NT2/D1 (cell line): ENCODE measurements at places on chromosomes 6 and 20.

DNA sequence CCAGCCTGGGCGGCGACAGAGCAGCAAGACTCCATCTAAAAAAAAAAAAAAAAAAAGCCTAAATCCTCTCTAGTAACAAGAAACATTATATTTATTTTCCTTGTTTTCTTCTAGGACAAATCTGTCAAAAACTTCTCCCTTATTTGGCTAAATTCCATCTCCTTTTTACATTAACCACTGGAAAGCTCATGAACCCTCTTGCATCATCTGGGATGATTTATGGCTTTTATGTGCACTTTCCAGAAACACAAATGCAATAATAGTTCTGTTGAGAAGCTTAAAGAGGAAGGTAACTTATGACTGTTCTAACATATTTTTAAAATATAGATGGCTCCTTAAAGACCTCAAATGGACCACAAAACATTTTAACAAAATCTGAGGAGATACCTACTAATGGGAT is 526.1 kb upstream of the SPTLC3 start:
- no peak for DNase-seq

GRCh38 chr6:51490101-51490500 is 597.3 kb downstream of the PKHD1 start:
- no peak for DNase-seq

DNA sequence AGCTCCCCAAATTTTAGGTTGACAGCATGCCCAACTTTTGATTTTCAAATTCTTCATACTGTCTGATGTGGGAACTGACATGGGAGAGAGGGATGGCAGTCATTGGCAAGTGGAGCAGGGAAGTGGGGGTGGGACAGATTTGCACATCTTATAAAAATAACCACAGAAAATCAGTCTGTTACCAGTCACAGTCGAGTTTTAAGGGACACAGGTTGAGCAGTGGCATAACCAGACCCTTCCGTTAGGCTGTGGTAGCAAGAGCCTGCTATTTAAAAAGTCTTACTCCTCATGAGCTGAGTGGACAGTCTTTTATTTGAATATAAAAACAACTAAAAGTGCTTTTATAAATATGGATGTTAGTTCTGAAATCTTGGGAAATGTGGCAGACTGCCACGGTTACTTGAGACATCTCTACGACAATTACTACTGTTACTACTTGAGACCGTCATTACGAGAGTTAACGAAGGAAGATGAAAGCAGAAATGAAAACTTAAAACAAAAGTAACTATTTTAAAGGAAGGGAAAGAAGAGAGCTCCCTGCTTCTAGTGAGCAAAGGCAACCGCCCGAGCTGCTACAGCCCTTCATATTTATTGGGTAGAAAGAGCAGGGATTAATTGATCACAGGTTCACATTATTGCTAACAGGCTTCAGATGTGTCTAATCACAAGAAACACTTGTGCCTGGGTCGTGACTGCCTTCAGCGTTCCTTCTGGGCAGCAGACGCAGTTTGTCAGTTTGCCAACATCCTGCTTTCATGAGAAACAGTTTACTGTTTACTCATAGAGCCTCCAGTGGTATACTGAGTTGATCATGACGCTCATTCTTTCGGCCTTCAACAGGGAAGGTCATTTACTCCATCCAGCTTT is 71.3 kb downstream of the EFHC1 start:
- DNase-seq = no peak

DNA sequence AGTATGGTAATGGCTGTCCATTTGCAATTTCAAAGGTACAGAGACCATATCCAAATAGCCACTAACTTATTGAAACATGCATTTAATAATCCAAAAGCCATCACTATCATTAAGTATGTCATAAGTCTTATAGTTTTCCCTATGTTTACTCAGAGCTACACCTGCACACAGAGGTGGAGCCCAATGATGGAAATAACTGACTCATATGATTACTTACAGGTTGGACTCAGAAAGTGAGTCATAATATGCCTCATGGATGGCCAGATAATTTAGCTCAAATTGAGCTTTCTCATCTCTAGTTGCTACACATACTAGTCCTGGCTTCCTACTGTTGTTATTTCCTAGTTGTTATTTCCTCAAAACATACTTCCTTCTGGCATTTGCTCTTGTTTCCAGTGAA is 104.4 kb upstream of the KHDRBS2 start:
- DNase-seq = no peak

DNA sequence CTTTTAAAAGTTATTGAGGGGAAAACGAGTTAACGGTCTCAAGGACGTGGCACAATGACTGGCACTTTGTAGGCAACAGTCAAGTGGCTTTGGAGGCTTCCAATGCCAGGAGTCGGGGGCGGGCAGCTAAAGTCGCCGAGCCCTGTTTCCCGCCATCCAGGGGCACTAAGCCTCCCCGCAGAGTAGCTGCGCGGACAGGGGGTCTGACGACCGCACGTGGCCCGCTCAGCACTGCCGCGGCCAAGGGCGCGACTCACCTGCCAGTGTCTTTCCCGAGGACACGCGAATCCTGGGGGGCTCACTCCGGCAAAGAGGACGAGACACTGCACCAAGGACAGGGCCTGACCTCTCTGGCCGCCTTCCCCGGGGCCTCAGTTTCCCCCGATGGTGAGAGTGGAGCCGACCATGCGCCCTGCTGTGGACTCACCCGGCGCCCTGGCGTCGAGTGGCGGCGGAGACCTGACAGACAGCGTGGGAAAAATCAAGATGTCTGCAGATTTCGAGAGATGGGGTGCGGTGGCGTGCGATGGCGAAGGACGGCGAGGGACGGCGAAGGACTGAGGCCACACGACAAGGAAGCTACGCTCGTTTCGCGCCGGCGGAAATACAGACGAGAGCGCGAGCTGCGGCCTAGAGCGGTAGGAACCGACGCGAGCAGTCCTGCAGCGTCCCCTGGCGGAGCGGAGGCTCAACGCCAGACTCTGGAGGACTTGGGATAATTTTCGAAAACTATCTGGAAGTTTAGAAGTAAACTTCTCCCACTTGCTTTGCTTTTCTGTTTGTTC is at the start of gene SNHG17:
SNHG17 (minus strand) TSS at position 559 of the 785 bp plus-strand sequence.
- DNase-seq = peak; percentile 94

- DNase-seq = no peak
Observed at GRCh38 chr6:149458806-149459205, 26.0 kb downstream of the ZC3H12D start.

DNA sequence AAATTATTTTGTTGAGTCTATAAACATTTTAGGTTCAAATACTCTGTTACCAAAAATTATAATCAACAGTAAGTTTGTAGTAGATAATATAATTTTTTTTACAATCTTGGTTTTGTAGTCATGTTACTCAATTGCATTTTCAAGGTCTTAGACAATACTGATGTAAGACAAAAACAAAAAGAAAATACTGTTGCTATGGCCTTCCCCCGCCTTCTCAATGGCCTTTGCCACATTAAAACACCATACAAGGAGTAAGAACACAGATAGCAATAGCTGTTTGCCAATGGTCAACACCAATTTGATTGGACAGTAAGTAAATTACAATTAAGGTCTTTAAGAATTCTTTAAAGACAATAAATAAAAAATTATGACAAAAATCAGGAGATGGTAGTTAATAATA is 450.2 kb downstream of the CDC5L start:
- no peak for DNase-seq

DNA sequence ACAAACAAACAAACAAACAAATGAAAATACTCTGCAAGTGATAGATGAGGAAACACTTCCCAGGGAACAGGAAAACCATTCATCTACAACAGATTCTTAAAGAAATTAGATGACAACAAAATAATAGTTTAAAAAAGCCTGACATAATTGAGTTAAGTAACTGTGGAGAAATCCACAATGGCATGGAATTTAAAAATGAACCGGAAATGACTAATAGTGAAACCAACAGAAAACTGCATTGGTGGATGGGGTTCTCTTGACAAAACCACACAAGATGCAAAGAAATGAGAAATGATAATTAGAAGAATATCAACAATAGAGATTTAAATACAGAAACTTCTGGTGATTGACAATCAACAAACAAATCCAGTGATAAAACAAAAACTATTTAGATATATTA is 785.6 kb downstream of the QKI start:
- DNase-seq = no peak

- no peak for DNase-seq
Observed at GRCh38 chr6:142443532-142443931, 141.7 kb downstream of the ADGRG6 start.

DNA sequence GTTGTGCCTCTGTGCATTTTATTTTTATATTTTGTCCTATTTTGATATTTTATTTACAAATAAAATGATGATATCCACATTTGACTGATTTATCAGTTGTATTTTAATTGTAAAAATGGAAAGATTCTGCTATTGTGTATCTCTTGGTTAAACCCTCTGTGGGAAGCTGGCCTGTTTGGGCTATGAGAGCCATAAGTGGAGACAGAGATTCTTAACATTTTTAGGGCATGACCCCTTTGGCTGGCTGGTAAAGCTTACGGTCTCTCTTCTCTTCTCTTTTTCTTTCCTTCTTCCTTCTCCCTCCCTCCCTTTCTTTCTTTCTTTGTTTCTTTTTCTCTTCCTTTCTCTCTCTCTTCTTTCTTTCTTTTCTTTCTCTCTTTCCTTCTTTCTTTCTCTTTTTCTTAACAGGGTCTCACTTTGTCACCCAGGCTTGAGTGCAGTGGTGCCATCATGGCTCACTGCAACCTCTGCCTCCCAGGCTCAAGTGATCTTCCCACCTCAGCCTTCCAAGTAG is 172.3 kb upstream of the CDYL start:
- DNase-seq = no peak

- DNase-seq = no peak
Observed at GRCh38 chr6:6712449-6713403, 124.2 kb downstream of the LY86 start.

DNA sequence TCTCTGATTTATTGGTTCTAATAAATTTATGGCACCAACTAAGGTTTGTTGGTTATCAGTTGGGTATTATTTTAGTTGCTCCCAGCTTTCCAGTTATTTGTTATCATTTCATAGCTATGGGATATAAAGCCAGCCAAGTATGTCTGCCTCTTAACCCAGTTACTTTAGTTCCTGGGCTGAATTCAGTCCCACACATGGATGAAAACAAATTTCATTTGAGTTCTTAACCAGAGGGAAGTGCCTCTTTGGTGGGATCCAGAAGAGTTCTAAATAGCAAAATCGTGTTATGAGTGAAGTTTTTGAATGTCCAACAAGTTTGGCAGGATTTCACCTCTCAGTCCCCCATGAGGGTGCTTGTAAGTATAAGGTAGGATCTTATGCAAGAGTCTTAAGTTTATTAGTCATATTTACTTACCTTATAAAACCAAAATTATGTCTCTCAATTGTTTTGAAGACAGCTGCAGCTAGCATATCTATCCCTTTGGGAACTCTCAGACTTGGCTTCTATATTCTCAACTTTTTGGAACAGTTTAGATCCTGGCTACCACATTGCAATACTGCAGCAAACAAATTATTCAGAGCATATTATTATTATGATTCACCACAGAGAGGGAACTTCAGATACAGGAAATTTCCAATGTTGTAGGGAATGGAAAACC is 683.6 kb downstream of the BCKDHB start:
- no peak for DNase-seq

DNA sequence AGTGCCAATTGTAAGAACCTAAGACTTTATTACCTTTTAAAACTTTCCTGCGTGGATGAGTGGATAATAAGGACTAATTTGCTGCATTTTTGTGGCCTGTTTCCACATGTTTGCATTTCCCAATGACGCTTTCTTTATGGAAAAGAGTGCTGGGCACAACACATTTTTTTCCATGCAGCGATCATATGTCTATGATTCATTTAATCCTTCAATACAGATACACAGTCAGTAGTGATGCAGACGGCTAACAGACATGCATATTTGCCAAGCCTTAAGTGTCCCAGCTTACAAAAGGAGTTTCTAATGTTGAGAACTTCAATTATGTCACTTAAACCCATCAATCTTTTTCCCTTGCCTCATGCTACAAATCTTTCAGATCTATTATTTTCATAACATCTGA is 239.8 kb upstream of the PREP start:
- DNase-seq = no peak

GRCh38 chr6:24205020-24205492 is 79.0 kb downstream of the NRSN1 start:
- DNase-seq = no peak

- no peak for DNase-seq
Observed at GRCh38 chr20:57321142-57321541, 8.5 kb upstream of the SPO11 start.

DNA sequence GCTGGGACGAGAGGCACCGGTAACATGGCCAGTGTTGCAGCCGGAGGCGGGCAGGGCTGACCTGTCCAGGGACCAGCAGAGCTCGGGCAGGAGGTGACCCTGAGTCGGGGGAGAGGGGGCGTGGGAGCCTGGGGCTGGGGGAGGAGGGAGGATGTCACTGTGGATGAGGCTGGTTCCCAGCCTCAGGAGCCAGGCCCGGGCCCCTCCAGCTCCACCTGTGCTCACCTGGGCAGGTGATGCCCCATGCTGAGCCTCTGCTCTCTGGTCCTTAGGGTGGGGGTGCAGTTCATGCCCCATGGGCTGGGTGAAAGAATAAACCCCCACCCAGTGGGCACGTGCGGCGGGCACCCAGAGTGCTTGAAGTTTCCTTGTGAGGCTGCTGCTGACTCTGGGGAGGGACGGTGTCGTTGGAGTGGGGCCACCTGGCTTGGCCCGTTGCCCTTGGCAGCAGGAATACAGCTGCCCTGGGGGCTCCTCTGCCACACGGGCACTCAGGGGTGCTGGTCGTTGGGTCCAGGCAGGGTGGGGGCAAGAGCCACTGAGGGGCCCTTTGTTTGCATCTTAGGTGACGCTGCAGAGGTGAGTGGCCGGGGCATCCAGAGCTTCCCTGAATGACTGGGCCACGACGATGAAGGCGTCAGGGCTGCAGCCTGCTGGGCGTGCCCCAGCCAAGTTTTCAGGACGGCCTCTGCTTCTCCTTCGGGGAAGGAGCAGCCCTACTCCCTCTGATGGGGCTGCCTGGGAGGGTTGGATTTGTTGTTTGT is 24.7 kb upstream of the BHLHE23 start:
- DNase-seq = no peak

DNA sequence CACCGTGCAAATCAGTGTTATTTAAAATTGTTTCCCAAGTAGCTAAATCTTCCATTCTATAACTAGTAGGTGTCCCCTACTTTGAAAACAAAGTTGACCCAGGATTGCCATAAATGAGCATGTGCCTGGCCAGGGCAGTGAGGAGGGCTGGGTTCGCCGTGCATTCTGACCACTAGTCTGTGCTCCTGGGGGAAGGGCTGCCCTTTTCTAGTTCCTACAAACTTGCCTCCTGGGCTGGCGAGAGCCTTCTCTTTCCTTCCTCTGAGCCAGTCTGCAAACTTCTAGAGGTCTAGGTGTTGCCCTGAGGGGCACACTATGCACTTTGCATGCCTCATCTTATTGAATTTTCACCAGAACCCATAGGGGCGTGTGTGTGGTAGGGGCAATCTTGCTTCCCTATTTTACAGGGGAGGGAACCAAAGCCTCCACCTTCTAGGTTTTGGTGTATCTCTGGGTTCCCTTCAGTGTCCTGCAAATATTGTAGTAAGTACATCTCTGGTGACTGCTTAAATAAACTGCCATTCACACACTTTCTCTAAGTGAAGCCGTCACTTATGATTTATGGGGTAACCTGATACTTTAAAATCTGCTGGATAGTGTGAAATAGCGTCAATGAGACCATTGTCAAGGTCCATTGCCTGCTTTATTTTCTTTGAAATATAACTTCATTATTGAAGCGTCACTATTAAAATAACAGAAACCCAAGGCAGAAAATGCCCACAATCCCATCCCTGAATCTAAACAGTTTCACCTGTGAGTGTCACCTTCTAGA is 42.2 kb downstream of the CDH26 start:
- DNase-seq = no peak

GRCh38 chr6:149896491-149896890 is 1.4 kb downstream of the RAET1E start:
- no peak for DNase-seq

GRCh38 chr6:154885214-154885613 is 109.9 kb upstream of the TIAM2 start:
- DNase-seq = no peak
